ENCODE measurements at places on chromosomes 5 and 9.

DNA sequence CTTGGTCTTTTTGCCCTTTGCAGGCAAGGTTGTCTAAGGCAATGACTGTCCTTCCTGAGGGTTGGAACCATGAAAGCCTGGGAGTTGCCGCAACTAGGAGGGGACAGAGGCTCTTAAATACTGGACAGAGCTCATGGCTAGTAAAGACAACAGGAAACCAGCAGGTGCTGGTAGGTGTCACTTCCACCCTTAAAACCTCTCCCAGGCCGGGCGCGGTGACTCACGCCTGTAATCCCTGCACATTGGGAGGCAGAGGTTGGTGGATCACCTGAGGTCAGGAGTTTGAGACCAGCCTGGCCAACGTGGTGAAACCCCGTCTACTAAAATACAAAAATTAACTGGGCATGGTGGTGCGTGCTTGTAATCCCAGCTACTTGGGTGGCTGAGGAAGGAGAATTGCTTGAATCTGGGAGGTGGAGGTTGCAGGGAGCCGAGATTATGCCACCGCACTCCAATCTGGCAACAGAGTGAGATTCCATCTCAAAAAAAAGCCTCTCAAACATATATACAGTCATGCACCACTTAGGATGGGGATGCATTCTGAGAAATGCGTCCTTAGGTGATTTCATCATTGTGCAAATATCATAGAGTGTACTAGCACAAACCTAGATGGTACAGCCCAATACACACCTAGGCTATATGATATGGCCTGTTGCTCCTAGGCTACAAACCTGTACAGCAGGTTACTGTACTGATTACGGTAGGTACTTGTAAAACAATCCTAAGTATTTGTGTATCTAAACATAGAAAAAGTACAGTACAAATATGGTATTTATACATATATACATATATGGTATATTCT, 102.7 kb downstream of the HSPA4 start:
- no peak for DNase-seq

DNA sequence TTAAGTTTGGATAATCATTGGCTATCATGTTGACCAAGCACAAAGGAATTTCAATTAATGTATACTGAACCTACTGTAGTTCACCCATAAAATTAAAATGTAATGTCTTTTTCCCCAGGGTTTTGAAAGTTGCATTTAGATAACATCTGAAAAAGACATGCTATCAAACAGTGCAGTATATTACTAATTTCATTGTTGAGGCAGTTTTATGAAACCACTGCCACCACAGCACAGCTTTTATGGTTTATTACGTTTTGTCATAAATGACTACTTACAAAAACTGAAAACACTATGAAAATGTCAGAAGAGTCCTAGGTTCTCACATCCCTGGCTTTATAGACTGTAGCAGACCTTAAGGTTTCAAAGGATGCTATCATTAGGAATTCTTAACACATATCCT, 32.0 kb upstream of the HAPLN1 start:
- DNase-seq: no peak

DNA sequence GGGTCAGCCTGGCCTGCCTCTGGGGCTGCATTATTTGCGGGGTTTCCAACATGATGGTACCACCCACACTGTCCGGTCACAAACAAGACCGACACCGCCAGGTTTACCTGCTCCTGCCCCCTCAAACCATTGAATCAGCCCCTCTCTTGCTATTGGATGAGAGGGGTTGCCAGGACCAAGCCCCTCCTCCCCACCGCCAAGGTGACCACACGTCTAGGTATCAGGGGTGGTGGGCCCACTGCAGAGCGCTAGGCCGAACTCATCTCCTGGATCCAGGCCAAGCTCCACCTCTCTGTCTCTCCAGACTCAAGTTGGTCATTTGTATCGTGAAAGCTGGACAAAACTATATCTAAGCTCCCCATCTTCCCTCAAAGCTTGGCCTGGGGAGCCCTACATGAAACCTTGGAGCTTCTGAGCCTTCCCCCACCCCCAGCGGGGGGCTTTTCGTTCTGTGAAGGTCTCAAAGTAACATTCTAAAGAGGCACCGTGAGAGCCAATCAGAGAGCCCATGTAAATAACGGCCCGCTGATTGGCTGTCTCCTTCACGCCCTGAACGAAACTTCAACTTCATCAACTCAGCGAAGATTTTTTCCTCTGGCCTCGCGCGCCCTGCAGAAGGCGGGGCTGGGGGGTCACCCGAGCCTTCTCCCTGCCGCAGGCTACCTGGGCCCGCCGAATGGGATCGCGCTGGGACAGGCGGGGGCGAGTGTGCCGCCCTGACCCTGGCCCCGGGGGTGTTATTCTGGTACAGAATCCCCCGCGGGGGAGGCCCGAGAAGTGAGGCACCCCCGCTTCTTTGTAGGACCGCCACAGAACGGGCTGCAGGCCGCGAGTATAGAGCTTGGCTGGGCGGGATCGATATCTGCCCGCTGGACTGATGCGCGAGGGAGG, 49.6 kb upstream of the PSD2 start:
- peak; percentile 35 for DNase-seq

DNA sequence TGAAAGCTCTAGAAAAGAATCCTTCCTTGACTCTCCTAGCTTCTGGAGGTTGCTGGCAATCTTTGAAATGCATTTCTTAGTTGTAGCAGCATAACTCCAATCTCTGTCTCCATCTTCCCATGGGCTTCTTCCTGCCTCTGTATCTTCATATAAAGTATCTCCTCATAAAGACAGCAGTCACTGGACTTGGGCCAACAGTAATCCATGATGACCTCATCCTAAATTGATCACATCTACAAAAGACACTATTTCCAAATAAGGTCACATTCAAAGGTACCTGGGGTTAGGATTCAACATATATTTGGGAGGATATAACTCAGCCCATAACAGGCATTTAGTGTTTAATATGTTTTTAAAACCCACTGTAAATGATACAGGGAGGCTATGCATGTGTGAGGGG, 123.3 kb downstream of the MLLT3 start:
- DNase-seq: no peak

DNA sequence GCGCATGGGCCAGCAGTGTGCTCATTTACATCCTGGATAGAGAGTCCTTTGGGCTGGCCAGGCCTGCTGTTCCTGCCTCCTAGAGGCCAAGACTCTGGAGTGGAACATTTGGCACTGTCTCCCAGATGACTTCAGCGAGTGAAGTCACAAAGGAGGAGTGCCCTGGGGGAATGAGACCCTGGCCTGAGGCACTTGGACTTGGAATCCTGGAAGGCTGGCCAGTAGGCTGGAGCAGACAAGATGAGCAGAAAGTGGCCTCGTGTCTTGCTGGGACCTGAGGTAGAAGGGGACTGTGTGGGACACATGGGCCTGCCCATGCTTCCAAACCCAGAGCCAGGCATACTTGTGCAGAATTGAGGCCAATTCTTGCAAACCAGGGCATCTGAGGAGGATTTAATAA, at the start of gene TSSK1B:
Gene TSSK1B, minus strand, starts transcription at position 101 of the 400 bp plus-strand sequence. CDS start 150 bp downstream, outside the sequence.
- DNase-seq: no peak

DNA sequence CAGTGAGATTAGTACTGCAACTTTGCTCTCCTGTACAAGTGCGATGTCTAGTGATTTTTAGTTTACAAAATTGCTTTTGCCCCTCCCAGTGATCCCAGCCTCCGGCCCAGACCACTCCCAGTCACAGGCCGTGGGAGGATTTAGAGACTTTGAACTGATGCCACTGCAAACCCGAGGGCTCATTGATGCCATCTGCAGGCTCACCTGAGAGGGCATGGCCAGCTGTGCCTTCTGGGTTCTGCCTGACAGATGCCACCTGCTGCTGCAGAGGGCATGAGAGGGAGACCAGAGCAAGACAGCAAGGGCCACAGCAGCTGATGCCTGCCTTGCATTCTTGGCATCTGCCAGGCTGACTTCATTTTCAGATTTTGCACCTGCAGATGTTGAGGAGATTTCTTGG, 593.8 kb downstream of the CDK5RAP2 start:
- DNase-seq: no peak

DNA sequence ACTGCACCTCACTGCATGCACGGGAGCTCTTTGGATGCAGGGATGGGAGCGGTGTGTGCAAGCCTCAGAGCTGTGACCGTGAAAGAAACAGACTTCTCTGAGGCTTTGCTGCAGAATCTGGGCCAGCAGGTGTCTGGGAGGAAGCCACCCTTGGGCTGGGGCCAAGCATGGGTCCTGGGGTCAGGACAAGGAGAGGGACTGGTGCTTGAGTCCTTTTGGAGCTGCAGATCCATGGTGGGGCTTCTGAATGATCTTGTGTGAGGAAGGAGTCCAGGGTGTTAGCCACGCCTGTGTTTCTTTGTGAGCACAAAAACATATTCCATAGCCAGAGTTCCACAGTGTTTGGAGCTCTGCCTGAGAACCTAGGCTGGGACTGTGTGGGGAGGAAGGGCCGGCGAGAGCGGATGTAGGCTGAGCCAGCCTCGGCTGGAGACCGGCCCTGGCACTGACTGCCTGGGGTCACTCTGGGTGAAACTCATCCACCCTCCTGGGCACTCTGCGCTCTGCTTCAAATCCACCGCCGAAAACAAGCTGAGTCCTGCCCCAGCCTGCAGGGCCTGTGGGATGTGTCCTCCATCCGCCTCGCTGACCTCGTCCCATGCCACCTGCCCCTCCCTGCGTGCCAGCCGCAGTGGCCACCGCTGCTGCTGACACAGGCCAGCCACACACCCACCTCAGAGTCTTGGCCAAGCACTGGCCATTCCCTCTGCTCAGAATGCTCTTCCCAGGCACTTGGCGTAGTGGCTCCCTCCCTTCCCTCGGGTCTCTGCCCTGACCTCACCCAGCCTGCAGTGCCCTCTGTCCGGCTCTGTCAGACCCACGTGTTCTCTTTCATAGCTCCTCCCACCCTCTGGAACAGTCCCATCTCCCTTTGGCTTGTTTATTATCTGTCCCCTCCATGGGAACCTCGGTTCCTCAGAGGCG, 26.7 kb downstream of the ERGIC1 start:
- no peak for DNase-seq

- no peak for DNase-seq
Measured at GRCh38 chr9:98251551-98251950, 3.9 kb downstream of the TBC1D2 start.

DNA sequence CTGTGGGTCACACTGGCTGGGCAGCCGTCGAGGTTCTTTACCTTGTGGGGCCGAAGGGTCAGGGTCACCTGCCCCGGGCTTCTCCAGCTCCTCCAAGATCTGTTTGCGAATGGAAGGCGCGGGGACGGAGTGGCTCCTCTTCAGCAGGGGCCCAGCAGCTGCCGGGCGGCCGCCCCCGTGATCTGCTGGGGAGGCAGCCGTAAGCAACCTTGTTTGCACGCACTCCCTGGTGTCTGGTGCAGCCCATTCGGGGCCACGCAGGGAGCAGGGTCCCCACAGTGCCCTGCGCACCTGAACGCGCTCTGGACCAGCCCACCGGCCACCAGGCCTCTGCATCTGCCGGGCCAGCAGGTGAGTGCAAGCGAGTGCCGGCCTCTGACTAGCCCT, 34.9 kb downstream of the PNPLA7 start:
- no peak for DNase-seq

GRCh38 chr9:99391937-99392594, 170.0 kb downstream of the SEC61B start:
- no peak for DNase-seq

DNA sequence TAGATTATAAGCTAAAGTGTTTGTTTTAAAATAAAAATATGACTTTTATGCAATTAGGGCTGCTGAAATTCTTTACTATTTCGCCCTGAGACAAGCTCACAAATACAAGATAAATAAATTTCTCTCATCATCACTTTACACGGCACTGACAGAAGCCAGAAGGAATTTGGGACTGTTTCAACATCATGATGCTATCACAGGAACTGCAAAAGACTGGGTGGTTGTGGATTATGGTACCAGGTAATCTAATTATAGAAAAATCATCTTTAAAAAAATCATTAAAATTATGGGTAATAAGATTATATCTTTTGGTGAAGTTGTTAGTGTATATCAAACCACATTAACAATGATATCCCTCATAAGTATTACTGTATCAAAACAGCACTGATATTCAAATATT, 95.0 kb downstream of the MAN2A1 start:
- no peak for DNase-seq

- DNase-seq: no peak
Measured at GRCh38 chr5:123868267-123868666, 356.3 kb downstream of the CSNK1G3 start.

GRCh38 chr5:128254789-128255188, 171.2 kb downstream of the SLC12A2 start:
- no peak for DNase-seq

- no peak for DNase-seq
Measured at GRCh38 chr9:82600536-82601292, 462.2 kb downstream of the RASEF start.

GRCh38 chr5:66680804-66681203, 84.6 kb downstream of the MAST4 start:
- DNase-seq: no peak

- DNase-seq: no peak
Measured at GRCh38 chr9:132605387-132605786, 23.0 kb downstream of the BARHL1 start.

- no peak for DNase-seq
Measured at GRCh38 chr5:175535796-175536195, 57.4 kb downstream of the SFXN1 start.

- DNase-seq: no peak
Measured at GRCh38 chr5:43294226-43294625, 19.0 kb downstream of the HMGCS1 start.

GRCh38 chr9:129586245-129586644, 34.7 kb downstream of the C9orf50 start:
- no peak for DNase-seq

DNA sequence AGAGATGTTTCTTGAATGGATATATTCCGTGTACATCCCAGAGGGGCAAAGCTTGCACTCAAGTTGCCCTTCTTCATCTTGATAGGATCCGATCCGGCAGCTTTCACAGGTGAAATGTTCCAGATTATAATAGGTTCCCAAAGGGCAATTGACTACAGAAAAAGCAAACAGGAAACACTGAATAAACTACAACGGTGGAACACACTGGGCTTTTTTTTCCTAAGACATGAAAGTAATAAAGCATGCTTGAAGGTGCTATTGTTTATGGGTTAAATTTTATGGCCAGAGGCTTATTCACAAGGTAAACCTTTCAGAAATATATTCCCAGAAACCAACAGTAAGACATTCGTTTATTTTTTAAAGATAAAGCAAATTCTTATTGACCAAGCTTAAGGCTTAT, 110.6 kb downstream of the SVEP1 start:
- no peak for DNase-seq

DNA sequence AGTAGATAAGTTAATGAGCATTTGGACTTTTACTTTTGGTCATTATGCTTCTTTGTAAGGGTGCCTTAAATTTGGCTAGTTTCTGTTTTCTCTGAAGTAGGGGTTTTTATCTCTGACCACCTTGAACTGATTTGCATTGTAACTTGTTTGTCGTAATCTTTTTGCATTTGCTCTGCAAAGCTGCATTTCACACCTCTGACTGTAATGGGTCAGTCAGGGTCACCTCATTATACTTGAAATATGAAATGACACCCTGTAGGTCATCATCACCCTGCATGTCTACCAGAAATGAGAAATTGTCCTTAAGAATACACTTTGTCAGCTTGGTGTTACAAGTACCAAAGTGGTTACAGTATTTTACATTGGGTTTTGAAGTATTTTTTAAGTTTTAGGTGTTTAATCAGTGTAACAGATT, 74.0 kb downstream of the KCNN2 start:
- DNase-seq: no peak

- DNase-seq: no peak
Measured at GRCh38 chr9:128276574-128277270, 646 bp downstream of the SWI5 start.
